NCI-H2081 treated with DMSO at 0.1 percent for 48 hours (cell line): ENCODE measurements at places on chromosomes 4 and X.

DNA sequence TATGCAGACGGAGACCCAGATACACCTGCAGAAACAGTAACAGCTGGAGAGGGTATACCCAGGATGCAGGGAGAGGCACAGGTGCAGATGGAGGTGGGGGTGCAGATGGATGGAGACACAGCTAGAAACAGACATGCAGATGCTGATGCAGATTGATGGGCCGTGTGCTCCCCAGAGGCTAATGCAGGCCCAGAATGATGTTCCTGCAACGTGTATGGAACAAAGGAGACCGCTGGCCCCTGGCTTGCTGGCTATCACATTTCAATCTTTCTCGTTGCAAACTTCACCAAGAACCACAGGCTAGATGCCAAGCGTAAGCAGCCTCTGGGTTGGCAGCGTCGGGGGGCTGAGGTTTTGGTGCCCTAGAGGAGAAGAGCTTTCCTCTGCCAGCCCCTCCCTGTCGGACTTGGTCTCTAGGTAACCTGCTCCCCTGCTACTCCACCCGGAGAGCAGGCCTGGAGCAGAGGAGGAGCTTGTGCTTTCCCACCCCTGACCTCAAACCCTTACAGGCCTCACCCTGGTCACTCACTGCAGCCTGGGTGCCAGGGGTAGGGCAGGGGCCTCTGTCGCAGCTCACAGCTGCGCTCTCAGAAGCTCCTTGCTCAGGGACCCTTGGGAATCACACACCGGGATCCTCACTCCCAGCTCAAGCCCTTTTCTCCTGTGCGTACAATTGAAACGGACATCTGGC is 69.0 kb upstream of the PSAPL1 start:
- DNase-seq: no peak

GRCh38 chr4:124157396-124158083 is 555.0 kb downstream of the ANKRD50 start:
- DNase-seq: no peak

- no peak for DNase-seq
Observed at GRCh38 chr4:83723609-83724008, 187.7 kb downstream of the GPAT3 start.

GRCh38 chr4:166277853-166278252 is 404.8 kb downstream of the TLL1 start:
- no peak for DNase-seq

DNA sequence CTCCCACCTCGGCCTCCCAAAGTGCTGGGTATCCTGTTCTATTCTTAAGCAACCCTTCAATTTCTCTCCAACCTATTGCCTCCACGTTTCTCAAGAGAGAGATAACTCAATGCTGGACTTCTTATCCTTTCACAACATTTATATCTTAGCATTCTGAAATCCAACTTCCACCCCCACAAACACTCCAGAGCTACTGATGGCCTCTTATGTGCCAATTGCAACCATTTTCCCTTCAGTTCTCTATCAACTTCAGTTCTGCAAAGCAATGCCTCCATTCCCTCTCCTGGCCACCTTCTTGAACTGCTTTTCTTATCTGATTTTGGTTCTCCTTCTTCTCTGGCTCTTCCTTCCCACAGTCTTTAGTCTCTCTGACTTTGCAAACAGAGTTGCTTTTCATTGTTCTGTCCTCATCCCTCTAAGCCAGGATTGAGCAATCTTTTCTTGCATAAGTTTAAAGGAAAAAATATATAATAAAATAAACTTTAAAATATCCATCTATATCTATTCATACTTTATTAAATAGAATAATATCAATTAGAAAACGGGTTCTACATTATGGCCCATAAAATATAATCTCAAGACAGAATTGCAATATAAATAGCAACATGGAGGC is 3.6 kb upstream of the STBD1 start:
- no peak for DNase-seq

DNA sequence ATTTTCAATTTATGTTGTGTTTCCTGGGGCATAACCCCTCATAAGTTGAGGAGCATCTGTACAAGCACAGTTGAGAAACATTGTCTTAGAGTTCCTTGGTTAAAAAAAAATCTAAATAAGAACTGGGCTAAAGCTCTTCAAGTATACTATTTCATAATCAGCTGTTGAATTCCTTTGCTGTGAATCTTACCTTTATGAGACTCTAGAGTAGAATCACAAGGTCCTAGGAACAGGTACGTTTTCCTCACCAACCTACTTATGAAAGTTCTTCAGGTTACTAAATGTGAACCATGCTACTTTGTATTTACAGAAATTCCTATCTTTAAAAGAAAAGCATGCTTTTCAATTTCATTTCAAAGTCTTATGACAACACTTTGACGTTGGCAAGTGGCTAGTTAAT is 20.9 kb upstream of the SOD3 start:
- DNase-seq: no peak

DNA sequence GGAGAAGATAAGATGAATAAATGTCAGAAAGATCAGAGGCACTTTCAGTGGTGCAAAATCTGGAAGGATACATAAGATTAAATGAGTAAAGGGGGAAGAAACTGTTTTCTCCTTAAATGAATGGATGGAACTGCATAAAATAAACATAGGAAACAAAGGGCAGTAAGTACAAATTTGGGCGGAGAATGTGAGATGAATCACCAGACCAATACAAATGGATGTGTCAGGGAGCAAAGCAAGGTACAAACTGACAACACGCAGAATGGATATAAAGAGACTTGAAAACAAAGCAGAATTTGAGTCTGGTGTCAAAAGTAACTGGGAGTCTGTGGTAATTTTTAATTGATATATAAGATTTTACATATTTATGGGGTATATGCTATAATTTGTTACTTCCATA is 175.3 kb upstream of the PCDH18 start:
- no peak for DNase-seq

DNA sequence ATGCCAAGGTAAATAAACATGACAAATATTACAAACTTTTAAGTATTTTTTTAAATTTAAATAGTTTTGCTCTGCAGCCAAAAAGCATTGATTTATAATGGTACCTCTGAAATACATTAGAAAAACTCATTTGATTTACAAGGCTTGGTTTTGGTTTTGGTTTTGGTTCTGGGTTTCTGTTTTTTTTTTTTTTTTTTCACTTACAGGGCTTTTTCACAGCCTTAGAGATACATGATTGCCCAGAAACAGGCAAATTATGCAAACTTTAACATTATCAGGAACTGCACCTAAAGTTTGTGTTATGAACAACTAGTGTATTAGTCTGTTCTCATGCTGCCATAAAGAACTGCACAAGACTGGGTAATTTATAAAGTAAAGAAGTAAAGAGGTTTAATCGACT is 196.4 kb upstream of the DDX53 start:
- no peak for DNase-seq

DNA sequence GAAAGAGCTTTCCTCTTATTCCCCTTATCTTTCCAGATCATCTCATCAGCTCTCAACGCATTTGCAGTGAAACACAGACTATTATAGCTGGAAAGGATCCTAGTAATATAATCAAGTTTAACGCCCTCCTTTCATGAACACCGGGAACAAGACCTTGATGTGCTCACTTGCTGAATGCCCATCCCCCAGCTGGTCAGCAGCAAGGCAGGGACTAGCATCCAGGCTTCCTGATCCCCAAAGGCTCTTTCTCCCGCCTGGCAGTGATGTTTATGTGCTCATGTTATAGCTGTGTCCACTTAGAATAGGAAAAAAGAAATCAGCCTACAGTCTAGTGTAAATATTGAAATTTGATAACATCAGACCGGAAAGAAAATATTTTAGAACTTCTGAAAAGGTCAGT is 24.6 kb downstream of the GPC4 start:
- DNase-seq: no peak

GRCh38 chrX:46485897-46486296 is 59.3 kb downstream of the ZNF674 start:
- DNase-seq: no peak
